ENCODE measurements at places on chromosomes 4 and X.

DNA sequence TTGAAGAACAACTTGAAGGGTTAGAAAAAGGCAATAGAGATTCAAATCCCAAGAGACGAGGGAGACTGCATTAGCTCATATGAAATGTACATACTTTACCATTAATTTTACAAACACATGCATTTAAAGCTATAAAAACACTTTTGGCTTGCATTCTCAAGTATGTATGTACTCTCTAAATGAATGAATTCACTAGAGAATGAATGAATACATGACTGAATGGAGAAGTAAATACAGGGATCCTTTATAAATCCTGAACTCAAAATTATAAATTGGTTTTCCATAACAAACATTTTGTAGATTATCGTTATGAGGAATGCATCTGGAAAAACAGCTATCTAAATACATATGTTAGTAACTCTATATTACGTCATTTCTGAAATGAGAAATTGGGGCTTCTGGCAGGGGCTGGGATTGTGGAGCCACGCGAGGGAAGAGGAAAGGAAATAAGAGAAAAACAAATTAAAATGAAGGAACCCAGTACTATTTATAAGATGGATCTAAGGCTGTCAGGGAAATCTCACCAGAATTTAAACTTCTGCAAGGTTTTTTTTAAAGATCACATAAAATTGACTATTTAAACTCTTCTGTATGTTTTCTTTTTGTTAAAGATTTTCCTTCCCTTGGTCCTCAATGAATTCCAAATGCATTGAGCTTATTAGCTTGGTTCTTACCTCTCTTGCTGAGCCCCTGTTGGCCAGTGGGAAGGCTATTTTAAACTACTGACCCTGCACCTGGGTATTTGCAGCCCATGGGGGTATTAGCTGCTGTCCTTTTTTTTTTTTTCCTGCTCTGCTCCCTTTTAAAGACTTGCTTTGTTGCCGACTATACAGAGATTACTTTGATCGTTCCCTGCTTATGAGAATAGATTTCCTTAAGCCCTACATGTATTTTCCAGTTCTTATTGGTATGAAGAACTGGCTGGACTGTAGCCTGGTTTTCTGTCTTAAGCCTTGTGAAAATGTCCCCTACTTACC, 207.8 kb downstream of the ADGRL3 start:
- DNase-seq = peak; percentile 65

DNA sequence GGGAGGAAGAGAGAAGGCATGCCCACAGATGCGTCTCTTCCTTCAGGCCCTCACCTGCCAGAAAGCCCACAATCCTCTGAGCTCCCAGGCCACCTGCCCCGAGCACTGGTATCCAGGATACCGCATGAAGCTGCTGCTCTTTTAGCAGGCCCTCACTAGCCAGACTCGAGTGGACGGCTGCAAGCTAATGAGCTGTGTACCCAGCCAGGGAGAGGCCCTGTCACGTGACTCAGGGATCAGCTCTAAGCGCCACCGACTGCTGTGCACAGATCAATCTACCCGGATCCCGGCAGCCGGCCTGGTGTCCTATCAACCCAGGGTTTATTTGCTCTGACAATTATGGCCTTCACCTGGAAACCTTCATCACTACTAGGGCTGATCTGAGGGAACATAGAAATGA, 39.0 kb downstream of the BCOR start:
- peak; percentile 97 for DNase-seq

GRCh38 chr4:38728631-38729141, 54.1 kb downstream of the TLR10 start:
- peak; percentile 55 for DNase-seq

DNA sequence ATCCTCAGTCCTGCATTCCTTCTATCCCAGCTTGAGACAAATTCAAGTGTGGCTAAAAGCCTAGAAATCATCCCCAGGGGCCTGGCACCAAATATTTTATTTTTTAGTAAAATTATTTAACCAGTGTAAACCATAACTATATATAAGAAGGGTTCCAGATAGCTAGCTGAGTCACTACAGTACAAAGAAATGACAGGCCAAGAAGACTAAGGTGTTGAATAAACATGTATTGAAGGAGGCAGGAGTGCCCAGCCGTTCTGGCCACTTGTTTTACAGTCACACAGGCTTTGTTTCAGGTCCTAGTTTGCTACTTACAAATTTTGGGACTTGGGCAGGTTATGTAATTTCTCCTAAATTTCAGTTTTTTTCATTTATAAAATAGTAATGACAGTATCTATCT, 225.9 kb upstream of the PITX2 start:
- DNase-seq = no peak

- no peak for DNase-seq
These were observed 7.2 kb downstream of the SLC25A6 start for GRCh38 chrX:1384658-1385252.

- peak; percentile 86 for DNase-seq
These were observed 210.0 kb downstream of the SPANXN3 start for GRCh38 chrX:143306991-143307937.

DNA sequence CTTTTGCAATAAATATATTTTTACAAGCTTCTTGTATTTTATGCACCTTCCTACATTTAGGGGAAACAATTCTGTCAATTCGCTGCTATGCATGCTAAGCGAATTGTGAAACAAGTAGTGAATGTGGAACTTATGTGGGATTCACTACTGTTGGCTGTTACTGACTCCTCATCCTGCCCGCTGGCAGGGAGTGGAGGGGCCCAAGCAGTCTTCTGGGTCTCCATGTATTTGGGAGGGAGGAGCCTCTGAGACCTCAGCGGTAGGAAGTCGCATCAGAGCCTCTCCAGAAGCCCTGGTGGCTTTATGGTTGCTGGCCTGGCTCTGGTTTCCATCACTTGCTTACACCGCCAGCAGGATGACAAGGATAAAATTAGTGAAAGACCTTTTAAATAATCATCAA, 3.7 kb upstream of the SETD7 start:
- no peak for DNase-seq

DNA sequence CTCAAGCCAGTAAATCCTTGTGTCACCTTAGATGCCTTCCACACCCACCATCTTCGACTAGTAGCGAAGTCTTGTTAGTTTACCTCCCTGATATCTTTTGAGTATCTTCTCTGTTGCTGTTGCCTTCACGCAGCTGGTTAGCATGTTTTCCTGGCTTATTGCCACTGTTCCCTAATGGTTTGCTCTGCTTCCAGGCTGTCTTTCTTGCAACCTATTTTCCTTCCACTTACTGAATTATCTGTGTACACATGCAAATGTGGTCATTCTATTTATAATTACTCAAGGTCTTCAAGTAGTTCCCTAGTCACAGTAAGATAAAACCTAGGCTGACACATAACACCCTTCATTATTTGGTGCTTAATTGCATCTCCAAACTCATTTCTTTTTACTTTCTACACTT, 89.5 kb downstream of the UGT8 start:
- no peak for DNase-seq

GRCh38 chrX:16005917-16006316, 117.4 kb upstream of the GRPR start:
- DNase-seq = no peak

GRCh38 chr4:14908635-14909034, 93.6 kb upstream of the CPEB2 start:
- DNase-seq = no peak

DNA sequence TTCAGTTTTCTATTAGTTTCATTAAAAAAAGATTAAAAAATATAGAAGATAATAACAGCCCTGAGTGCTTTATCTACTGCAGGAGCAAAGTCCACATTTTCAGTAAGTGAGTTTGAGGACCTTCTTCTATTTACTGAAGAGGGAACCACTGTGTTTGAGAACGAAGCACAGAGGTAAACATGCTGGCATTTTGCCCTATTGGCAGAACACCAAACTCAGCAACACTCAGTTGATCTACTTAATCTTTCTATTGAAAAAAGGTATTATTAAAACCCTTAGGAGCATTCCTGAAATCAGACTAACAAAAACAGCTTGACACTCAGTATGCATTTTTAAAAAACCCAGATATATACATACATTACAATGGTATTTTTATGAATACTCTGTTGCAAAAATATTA, 1496.7 kb downstream of the TECRL start:
- DNase-seq = no peak

Data from NCI-H146 (cell line).